Amniotic stem cell (primary cell): ENCODE measurements at places on chromosomes 2 and 18.

DNA sequence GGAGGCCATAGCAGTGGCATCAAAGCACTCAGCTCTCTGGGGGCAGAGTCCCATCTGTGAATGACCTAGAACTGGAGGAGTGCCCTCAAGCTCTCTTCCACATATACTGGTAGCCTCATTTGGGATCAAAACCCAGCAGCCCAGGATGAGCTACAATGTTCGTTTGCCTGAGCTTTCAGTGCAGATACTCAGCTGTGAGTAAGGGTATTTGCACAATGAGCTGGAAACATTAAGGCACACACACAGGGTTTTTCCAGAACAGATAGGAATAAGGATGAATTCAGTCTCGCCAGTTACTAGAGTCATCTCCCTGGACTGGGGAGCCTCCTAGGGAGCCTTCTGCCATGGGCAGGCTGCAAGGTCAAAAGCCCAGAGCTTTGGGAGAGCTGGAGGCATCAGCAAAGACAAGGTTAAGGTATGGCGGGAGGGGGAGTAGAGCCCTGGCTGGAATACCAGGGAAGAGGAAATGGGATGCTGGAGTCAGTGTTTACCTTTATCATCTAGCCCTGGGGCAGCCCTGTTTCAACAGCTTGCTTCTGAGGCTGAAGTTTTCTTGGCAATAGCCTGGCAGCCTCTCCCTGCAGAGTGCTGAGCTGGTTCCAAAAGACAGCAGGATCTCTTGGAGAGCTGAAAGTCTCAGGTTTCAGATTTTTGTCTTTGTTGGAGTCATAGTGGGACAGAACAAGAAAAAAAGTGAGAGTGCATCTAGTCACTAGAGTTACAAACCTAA is 187.7 kb downstream of the LOXHD1 start:
- no peak for DNase-seq

GRCh38 chr18:62576845-62577512 is 54.2 kb downstream of the ZCCHC2 start:
- DNase-seq: no peak

DNA sequence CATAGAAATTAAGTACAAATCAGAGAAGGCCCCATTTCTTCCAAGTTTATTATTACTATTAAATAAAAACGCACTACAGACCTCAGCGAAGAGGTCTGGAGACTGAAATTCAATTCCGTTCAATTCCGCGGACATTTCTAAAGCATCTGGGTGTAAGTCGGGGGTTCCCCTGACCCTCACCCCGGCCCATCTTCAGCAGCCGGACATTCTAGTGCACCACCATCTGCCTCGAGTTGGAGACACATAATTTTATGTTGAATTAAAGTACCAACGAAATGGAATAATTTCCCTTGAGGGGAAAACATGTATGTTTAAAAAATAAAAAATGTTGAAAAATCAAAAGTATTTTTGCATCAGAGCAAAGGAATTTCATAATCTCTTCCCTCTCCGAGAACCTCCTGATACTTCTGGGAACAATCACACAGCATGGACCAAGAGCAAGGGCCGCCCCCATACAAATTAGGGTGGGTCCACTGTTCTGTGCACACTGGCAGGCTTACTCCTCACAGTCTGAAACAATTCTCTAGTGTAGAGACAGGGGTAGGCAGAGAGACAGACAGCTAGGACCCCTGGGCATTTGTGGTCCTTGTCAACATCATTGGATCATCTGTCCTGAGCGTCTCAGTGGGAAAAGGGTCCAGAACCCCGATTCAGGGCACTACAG is 29.3 kb downstream of the MBP start:
- no peak for DNase-seq

- no peak for DNase-seq
These were observed 1055.5 kb upstream of the KLHL29 start for GRCh38 chr2:22329211-22330154.

DNA sequence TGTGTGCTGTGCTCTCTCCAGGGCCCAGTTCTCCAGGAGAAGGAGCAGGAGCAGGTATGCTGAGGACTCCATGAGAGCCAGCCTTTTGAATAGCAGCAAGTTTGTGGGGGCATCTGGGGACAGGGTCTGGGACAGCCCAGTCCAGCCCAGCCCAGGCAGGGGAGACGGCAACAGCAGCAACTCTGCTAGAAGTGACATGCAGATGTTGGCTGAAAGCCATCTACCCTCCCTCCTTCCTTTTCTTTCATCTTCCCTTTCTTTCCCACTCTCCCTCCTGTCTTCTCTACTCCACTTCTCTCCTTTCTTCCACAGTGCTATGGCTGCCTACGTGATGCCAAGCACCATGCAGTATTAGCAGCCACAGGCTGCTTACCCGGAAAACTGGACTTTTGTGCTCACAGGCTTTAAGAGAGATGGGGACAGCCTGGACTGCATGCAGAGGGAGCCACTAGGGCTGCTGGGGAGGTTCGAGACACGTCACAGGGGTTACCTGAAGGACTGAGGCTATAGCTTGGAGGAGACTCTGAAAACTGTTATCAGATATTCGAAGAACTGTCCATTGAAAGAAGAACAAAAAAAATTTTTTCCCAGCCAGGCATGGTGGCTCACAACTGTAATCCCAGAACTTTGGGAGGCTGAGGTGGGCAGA is 23.8 kb upstream of the YWHAQ start:
- DNase-seq: no peak

DNA sequence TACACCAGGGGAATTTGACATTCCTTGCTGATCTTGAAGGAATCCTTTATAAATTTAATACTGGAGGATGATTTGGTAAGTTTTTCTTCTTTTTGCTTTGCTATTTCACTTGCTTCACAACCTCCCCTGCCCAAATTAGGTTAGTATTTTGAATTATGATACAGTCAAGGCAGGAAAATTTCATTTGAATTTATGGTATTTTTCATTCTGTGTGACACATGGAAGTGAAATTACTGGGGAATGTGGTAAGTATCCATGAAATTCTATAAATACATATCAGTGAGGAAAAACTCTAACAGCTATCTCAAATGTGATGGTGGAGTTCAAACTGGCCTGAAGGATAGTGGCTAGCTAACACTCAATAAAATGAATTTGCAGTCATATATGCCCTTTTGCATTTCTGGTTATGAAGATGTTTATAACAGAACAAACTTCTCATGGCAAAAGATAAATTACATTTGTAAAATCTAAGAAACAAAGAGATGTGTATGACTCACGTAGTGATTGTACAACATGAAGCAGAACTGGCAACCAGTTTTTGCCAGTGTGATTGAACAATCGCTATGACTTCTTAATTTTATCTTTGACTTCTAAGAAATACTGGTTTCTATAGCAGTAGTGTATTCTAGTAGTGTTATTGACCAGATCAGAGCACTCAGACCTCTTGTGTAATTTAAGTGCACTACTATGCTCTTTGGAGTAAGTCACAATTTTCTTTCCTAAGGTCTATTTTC is 152.6 kb downstream of the IKZF2 start:
- DNase-seq: no peak

DNA sequence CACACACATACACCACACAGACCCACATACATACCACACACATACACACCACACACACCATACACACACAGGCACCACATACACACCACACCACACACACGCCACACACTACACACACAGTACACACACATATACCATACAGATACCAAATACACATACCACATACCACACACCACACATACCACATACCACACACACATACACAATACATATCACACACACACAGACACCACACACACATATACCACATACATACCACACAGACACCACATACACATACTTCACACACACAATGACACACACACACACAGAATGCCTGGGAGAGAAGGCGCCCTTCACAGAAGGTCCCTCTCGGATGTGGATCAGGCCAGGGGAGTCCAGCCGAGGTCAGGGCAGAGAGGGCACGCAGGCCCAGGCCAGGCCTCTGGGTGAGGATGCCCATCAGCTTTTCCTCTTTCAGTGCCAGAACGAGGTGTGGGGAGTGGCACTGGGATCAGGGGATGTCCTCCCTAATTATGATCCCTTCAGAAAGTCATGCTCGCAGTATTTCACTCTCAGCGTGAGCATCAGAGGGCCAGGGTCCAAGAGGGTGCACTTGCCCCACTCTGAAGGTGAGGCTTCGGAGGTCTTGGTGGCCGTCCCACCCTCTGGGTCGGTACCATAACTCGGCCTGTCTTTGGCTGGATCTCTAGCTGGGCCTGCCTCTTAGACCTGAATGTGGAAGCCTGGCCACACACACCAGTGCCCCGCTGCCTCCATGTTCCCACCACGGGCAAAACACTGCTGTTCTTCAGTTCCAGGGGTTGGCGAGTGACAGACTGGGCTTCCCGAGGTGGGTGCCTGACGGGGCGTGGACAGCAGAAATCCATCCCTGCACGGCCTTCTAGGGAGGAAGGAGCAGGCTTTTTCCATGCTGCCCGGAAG is 70.6 kb upstream of the ODC1 start:
- DNase-seq: no peak

GRCh38 chr2:68791914-68792313 is 57.3 kb downstream of the ARHGAP25 start:
- DNase-seq: no peak

- no peak for DNase-seq
These were observed 172.9 kb downstream of the TPGS2 start for GRCh38 chr18:36655930-36656329.

DNA sequence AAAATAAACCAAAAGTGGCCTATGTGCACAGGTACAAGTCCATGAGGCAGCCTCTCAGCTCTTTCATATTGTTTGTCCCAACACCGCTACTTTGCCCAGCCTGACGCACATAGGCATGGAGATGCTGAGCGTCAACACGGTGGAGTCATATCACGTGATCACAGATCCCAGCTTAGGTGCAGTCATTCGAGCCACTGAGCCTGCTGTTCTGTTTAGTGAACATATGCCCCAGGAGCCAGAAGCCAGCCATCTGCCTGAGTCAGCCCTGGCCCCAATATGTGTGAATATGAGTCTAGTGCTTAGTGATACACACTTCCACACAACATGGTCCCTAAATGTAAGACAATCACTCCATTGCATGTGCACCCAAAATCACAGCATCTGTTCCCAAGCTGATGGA is 88.2 kb upstream of the LCLAT1 start:
- no peak for DNase-seq
